Fibroblast of lung (primary cell): ENCODE measurements at places on chromosomes 6 and 20. TPM values are rescaled to one million over a fixed set of nuclear protein-coding genes. Genes with fewer than 3 reads are reported as not detected.

- no peak for DNase-seq
Observed at GRCh38 chr20:19335916-19336315, 123.5 kb downstream of the SLC24A3 start.

DNA sequence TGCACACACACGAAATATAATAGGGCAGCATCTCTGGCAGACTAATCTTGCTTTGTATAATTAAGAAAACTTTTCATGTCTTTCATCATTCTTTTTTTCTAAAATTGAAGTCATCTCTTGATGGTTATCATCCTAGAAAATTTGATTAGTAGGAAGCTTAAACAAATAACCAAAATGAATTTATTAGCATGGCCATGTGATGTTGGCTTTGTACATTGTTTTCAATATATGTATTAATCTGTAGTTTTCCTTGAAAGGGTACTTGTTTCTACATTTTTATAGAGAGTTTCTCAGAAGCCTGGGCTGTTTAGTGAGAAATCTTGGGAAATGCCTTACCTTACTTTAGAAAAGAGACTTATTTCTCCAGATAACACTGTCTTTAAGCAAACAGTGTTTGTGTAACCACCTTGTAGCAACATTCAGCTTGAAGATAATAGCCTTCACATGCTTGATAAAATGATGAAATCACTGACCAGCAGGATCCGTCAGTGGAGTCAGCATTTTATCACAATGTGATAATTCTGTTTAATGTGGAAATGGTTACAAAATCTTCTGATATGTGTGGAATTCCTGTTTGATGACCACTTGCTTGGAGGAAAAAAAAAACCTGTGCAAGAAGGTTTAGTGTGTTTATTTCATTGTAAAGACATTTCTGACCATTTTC is 147.8 kb downstream of the MACROD2 start:
- peak; percentile 39 for DNase-seq

- DNase-seq, result no peak
Observed at GRCh38 chr6:163625265-163625664, 210.7 kb downstream of the QKI start.

The RCAN2 gene
- 5.6 and 11.7 TPM in 2 replicates for total RNA-seq

The TRAPPC3L gene
- under 0.01 TPM in 2 replicates for total RNA-seq
